AG09319 (cell line): ENCODE measurements at places on chromosomes 7 and 10.

GRCh38 chr10:13972609-13973008, 358.1 kb downstream of the FRMD4A start:
- no peak for DNase-seq

GRCh38 chr10:48985621-48986158, 46.0 kb upstream of the LRRC18 start:
- DNase-seq = no peak

DNA sequence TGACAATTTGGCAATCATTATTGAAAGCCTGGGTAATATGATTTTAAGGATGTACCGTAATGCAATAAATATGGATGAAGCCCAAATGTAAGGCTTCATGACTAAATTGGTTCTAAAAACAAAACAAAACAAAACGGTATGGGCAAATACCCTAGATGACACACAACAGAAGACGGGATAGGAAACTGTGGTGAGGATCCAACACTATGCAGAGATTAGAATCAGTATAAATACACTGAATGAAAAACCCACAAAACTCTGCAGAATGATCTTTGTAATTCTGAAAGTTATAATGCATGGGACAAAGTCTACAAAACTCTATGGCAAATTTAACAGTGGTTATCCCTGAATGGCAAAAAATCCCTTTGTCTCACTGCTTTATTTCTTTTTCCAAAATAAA, 57.6 kb downstream of the MALSU1 start:
- no peak for DNase-seq

- no peak for DNase-seq
These were observed 510.9 kb downstream of the ANKRD7 start for GRCh38 chr7:118735441-118735840.

DNA sequence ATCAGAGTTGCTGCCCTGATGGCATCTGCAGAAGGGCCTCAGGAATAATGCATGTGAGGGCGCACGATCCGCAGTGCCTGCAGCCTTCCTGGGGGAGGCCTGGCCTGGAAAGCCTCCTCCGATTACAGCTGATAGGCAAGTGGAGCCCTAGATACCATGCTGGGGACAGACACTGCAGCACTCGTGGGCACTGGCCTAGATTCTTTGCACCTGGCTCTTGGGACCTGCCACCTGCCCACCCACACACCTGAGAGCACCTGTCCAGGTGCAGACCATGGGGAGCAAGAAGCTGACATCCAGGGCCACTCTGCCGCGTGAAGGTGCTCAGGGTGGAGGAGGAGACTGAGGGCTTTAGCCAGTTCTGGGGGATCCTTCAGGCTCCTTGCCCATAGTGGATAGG, 14.8 kb downstream of the YKT6 start:
- no peak for DNase-seq

DNA sequence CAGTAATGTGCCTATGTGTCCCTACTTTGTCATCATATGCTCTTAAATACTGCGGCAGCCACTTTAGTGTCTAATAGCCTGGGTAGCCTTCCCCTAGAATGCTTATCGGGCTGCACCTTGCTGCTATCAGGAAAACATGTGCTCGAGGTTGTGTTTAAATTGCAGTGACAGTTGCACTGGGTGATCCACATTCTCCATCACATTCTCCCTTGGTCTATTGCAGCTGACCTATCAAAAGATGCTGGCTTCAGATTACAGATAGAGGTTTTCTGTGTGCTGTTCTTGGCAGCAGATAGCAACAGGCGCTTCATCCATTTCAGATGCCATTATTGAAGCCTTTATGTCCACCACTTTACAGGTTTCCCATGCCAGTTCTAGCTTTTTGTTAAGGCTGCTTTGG, 130.1 kb upstream of the MDFIC start:
- no peak for DNase-seq

DNA sequence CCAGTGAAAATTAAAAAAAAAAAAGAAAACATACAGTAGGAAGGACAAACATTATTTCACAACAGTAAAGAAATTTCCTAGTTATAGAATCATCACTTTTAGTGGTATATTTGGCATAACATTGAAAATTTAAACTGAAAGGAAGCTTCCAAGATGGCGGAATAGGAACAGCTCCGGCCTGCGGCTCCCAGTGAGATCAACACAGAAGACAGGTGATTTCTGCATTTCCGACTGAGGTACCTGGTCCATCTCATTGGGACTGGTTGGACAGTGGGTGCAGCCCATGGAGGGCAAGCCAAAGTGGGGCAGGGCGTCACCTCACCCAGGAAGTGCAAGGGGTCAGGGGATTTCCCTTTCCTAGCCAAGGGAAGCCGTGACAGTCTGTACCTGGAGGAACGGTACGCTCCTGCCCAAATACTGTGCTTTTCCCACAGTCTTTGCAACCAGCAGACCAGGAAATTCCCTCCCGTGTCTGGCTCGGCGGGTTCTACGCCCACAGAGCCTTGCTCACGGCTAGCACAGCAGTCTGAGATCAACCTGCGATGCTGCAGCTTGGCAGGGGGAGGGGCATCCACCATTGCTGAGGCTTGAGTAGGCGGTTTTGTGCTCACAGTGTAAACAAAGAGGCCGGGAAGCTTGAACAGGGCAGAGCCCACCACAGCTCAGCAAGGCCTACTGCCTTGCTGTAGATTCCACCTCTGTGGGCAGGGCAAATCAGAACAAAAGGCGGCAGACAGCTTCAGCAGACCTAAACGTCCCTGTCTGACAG, 19.4 kb downstream of the PON3 start:
- no peak for DNase-seq

DNA sequence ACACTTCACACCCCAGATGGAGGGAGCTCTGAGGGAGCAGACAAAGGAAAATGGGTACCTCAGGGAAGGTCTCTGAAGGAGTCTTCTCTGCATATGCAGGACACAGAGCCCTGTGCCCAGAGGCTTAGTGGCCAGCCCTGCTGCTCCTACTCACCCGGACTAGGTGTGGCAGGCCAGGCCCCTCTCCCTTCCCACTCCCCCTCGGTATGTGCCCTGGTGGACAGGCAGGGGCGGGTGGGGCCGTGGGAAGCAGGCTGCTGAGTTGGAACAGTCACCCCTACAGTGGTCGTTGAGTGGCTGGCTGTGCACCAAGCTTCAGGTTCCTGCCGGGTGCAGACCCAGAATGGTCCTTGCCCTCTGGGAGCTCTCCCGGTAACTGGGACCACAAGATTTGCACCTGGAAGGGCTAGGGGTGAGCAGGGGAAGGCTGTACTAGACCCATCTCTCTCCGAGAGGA, 68.6 kb downstream of the ZMIZ1 start:
- DNase-seq = no peak

DNA sequence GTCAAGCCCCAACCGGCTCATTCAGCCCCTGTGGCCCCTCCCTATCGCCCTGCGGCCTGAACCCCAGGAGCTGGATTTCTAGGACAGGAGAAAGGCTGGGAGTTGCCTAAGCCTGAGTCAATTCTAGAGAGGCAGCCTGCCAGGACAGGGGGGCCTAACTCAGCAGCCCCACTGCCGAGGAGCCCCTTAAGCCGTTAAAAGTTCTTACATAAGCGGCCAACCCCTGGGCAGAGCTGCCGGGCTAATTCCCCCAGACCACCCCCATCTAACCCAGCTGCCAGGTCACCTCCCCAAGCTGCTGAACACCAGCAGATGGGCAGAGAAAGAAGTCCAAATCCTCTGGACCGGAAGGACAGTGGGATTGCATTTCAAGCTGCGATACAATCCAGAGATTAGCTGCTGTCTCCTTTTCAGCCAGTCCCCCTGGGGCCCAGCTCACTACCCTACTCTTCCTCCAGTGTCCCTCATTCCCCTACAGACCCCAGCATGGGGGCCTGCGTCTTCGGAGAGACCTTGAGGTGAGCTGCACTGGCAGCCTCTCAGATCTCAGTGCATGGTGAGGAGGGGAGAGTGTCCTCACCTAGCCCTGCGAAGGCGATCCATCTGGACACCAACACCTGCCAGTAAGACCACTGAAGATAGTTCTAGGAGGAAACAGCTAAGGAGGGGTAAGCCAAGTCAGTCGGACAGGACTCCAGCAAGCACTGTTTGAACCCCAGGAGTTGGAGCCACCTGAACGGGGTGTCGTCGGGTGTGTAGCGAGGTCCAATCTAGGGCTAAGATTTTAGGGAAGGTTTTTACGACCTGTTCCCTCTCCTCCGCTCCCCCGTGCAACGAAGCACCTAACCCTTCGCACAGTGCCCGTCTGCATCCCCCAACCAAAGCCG, 830 bp downstream of the IMPDH1 start:
- DNase-seq = no peak

- no peak for DNase-seq
These were observed 113.2 kb upstream of the ADO start for GRCh38 chr10:62691336-62691735.

DNA sequence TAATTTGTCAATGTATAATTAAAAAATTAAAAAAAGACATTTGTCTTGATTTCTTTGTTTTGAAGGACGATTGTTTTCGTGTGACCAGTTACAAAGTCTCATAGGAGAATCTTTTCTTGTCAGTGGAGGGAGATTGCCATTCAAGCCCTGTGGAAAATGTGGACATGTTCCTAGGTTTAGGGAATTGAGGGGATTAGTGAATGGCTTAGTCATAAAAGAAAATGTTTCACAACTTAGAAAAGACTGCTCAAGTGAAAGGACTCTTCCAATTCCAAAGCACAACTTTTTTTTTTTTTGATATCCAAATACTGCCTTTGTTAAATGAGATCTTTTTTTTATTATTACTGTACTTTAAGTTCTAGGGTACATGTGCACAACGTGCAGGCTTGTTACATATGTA, 140.7 kb upstream of the HABP2 start:
- no peak for DNase-seq

GRCh38 chr7:94366832-94367231, 27.9 kb upstream of the COL1A2 start:
- no peak for DNase-seq
